ENCODE measurements at places on chromosomes 16 and 17. TPM values are rescaled to one million over a fixed set of nuclear protein-coding genes. Genes with fewer than 3 reads are reported as not detected.

MGAT5B gene
- total RNA-seq, result 0.39 TPM

ZP2 gene
- not detected for total RNA-seq

DNA sequence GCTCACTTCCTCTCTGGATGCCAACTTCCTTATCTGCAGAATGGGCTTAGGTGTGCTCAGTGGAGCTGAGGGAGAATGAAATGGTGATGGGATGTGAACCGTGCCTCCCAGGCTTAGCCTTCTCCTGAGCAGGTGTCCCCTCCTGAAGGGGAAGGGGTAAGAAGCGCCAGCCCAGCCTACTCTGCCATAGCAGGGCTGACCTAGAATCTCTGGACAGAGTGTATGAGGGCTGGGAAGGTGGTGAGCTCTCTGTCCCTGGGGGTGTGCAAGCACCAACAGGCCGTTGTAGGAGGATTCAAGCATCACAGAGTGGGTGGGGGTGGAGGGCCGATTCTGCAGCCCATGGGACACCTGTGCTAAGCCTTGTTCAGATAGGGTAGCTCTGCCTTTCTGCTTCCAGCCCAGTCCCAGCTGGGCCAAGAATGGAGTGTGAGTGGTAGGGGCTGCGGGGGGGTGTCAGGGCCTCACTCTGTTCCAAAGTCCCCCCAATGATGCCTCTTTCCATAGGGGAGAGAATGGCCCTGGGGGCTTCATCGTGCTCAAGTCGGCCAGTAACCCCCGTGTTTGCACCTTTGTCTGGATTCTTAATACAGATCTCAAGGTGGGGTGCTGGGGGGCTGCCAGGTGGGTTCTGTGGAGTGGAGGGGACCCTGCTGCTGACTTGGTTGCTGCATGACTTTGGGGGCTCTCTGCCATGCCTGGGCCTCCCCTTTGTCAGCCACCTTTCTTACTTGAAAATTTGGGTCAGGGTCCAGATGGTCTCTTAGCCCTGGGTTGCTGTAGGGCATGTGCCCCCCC, 3.2 kb upstream of the TCAP start:
- H3K27me3 ChIP-seq, result peaks cover 4% of the 10 kb centered on the region
- no peak overlapping the region for H3K27ac ChIP-seq
- no peak overlapping the region for H3K4me3 ChIP-seq
- H3K4me1 ChIP-seq, result no peaks in the 10 kb centered on the region
- no peak for ATAC-seq

ATP1B2 gene
- 0.42 TPM for total RNA-seq

DNA sequence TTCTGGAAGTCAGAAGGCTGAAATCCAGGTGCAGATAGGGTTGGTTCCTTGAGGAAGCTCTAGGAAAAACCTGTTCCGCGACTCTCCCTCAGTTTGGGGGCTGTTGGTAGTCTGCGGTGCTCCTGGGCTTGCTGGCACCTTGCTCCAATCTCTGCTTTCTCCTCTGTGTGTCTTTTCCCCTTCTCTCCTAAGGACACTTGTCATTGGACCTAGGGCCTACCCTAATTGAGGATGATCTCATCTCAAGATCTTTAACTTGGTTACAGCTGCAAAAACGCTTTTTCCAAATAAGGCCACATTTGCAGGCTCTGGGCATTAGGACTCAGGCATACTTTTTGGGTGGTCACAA, 12.9 kb upstream of the CACNG4 start:
- no peak overlapping the region for H3K4me3 ChIP-seq
- H3K4me1 ChIP-seq, result no peaks in the 10 kb centered on the region
- no peak for ATAC-seq
- H3K27ac ChIP-seq, result no peak overlapping the region

DLX4 gene
- total RNA-seq, result 0.61 TPM

GRCh38 chr17:3770466-3770865, 30.5 kb downstream of the ITGAE start:
- ATAC-seq, result no peak
- no peaks in the 10 kb centered on the region for H3K27me3 ChIP-seq
- peaks cover 2% of the 10 kb centered on the region for H3K36me3 ChIP-seq
- no peak overlapping the region for H3K4me3 ChIP-seq
- peaks cover 19% of the 10 kb centered on the region for H3K4me1 ChIP-seq

- no peak overlapping the region for H3K4me3 ChIP-seq
- no peak overlapping the region for H3K27ac ChIP-seq
- H3K36me3 ChIP-seq, result no peaks in the 10 kb centered on the region
- no peak for ATAC-seq
These were observed 29.5 kb upstream of the MSI2 start for GRCh38 chr17:57226793-57227192.

DNA sequence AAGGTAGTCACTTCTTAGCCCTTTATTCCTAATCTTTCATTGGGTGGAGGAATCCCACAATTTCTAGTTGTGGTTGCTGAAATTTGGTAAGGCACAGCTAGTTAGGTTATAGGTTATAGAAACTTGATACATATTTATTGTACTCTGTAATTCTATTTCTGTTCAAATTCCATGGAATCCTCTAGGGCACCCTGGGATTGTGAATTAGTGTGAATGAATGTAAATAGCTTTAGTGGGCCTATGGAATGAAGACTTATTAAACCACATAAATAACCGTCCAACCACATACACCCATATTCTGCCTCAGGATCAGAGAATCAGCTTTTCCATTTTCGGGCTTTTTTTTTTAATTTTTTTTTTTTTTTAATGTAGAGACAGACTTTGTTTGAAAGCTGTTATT, 9.2 kb downstream of the TANC2 start:
- no peaks in the 10 kb centered on the region for H3K27me3 ChIP-seq
- no peaks in the 10 kb centered on the region for H3K36me3 ChIP-seq
- ATAC-seq, result no peak
- H3K27ac ChIP-seq, result no peak overlapping the region

DNA sequence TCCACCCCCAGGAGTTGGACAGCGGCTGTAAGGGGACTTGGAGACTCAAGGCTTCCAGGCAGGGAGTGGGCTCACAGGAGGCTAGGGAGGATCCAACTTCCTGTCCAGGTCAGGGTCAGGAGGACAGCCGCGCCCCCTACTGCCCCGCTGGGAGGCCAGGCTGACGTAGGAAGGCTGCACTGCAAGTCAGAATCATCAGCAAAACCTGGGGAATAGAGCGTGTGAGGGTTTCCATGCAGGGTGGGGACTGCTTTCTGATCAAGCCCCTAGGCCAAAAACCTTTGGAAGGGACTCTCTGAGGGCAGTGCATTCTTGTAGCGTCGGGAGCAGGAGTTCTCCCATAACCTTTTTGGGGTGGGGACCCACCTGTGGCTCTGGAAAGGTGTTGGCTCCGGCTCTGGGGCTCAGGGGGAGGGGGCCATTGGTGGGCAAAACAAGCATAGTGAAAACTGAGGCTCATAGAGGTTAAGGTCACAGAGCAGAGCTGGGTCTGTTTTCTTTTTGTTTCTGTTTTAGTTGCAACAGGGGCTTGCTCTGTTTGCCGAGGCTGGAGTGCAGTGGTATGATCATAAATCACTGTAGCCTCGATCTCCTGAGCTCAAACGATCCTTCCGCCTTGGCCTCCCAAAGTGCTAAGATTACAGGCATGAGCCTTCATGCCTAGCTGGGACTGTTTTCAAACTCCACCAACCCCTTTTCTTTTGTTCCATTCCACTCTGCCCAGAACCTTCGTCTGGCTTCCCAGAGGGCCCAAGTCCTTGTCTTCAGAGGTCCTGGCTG, 22.1 kb downstream of the RAI1 start:
- no peaks in the 10 kb centered on the region for H3K36me3 ChIP-seq
- H3K4me3 ChIP-seq, result no peak overlapping the region
- ATAC-seq, result no peak

DNAH3 gene
- total RNA-seq, result 0.11 TPM

- H3K36me3 ChIP-seq, result no peaks in the 10 kb centered on the region
- no peaks in the 10 kb centered on the region for H3K4me1 ChIP-seq
- no peaks in the 10 kb centered on the region for H3K27me3 ChIP-seq
These were observed 39.4 kb downstream of the RTN4RL1 start for GRCh38 chr17:1985686-1986085.

EVPLL gene
- not detected for total RNA-seq

Measured in activated T-helper 17 cell treated with anti-CD3 and anti-CD28 coated beads, Interleukin-2, amount 50 U/mL, for 72 hours (primary cell).